Renal cortical epithelial cell (primary cell): ENCODE measurements at places on chromosomes 7 and 10. TPM values are rescaled to one million over a fixed set of nuclear protein-coding genes. Genes with fewer than 3 reads are reported as not detected.

The PRR15 gene
- 10.6 and 11.2 TPM in 2 replicates for total RNA-seq

The PILRA gene
- 0.35 and 2.0 TPM in 2 replicates for total RNA-seq

The OGDHL gene
- total RNA-seq, result 7.1 and 58.5 TPM in 2 replicates

The LRRD1 gene
- total RNA-seq, result 0.05 TPM in 1 of 2 replicates, not detected in the other

The TMEM130 gene
- total RNA-seq, result 0.60 TPM in 1 of 2 replicates, not detected in the other

The C10orf71 gene
- not detected in 2 replicates for total RNA-seq

The C7orf33 gene
- not detected in 2 replicates for total RNA-seq

The ANKRD30A gene
- total RNA-seq, result not detected in 2 replicates

The SHH gene
- total RNA-seq, result 3.8 and 10.4 TPM in 2 replicates

The SPDYE9 gene
- total RNA-seq, result not detected in 2 replicates

The ZNF3 gene
- total RNA-seq, result 35.4 and 37.0 TPM in 2 replicates

The CADPS2 gene
- total RNA-seq, result 8.7 and 14.6 TPM in 2 replicates

DNA sequence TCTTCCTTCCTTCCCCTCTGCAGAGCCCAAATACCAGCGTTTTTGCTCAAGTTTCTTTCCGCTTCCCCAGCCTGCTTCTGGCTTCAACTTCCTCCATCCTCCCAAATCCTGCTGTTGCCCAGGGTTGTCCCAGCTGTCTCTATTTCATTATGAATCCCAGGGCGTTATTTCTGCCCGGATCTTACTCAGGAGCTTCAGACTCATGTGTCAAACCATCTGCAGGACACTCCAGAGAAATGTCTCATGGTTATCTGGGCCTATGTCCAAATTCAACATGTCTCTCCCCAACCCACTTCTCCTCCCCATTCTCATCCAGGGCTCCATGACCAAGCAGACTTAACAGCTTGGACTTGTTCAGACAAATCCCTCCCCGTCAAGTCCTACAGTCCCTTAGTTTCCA lies 15.6 kb downstream of the ARHGAP22 start:
- DNase-seq, result no peak

DNA sequence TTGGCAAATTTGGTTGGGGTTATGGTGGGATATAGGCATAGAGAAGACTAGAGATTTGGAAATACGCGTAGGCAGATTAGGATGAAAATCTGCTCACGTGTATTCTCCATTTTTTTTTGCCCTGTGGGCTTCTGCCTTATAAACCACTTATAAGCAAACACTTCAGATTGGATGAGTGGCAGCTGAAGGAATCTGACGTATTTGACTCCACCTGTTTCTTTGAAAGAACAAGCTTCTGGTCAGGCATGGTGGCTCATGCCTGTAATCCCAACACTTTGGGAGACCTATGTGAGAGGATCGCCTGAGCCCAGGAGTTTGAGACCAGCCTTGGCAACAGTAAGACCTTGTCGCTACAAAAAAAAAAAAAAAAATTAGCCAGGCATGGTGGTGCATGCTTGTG lies 5.1 kb downstream of the STK31 start:
- no peak for DNase-seq

DNA sequence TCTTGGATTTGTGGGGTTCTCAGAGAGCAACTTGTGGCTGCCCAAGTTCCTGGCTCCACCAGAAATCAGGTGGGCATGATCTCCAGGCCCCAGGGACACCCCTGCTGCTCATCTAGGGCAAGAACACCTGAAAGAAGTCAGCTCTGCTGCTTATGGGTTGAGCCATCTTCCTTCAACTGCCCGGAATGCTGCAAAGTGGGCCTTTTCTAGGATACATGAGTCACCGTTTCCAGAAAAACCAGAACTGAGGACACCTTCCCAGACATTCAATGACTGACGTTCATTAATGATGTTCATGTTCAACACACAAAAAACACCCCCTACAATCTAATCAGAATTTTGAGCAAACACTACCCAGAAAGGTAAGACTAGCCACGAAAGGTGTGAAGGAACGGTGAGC lies 98.0 kb downstream of the MAD1L1 start:
- DNase-seq, result no peak

DNA sequence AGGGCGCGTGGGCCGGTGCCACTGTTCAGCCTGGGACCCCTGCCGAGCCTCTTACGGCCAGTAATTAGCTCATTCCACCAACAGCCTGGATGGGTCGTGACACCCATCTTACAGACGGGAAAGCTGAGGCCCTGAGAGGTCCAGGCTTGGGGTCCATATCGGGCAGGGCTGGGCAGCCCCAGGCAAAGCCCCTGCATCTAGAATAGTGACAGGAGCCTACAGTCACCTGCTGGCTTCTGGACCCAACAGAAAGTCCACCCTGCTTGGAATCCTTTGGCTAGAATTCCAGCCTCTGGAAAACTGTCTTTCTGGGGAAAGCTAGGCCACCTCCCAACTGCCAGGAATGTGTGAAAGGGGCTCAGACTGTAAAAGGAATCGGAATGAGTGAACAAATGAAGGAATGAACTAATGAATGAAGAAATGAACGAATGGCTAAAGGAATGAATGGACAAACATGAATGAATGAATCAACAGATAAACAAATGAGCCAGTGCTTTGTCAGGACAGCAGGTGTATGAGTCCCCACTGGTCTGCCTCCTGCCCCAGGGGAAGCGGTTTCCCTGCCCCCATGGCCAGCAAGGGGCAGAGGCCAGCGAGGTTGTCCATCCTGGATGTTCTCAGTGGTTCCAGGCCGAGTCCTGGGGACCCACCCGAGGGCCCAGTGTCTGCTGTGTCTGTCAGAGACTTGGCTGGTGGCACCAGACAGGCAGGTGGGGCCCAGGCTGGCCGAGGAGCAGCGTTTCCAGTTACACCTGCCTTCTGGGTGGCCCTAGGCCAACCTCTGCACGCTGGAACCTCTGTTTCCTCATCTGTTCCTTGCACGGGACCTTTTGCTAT lies 24.1 kb upstream of the PDGFA start:
- no peak for DNase-seq

DNA sequence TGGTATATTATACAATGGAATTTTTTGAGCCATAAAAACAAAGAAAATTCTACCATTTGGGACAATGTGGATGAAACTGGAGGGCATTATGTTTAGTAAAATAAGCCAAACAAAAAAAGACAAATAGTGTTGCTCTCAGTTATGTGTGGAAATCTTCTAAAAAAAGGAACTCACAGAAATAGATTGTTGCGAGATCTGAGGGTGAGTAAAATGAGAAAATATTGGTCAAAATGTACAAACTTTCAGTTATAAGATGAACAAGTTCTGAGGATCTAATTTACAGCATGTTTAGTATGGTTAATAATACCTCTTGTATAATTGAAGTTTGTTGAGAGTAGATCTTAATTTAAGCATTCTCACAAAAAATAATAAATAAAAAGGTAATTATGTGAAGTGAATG lies 291.2 kb downstream of the KIF20B start:
- no peak for DNase-seq

- DNase-seq, result peak; percentile 63
Observed at GRCh38 chr7:79282070-79282694, 171.3 kb downstream of the MAGI2 start.

- peak; percentile 1 for DNase-seq
Observed at GRCh38 chr7:27375958-27376357, 133.4 kb downstream of the EVX1 start.

- no peak for DNase-seq
Observed at GRCh38 chr7:113141803-113142202, 23.4 kb upstream of the SMIM30 start.

DNA sequence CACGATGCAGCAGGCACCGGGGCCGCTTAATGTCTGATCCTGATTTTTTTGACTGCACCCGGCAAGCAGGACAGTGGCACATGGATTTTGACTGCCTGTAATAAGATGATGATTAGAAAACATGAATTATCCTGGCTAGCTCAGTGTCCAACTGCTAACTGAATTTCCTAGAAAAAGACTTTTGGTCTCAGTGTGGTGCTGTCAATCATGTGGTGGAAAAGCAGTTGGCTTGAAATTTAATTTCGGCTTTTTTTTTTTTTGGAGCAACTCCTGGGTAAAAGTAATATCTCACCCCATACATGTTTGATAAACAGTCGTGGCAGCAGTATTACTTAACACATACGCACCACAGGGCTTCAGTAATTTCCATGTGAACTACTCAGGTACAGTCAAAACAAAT lies 227.7 kb downstream of the FANK1 start:
- DNase-seq, result no peak

DNA sequence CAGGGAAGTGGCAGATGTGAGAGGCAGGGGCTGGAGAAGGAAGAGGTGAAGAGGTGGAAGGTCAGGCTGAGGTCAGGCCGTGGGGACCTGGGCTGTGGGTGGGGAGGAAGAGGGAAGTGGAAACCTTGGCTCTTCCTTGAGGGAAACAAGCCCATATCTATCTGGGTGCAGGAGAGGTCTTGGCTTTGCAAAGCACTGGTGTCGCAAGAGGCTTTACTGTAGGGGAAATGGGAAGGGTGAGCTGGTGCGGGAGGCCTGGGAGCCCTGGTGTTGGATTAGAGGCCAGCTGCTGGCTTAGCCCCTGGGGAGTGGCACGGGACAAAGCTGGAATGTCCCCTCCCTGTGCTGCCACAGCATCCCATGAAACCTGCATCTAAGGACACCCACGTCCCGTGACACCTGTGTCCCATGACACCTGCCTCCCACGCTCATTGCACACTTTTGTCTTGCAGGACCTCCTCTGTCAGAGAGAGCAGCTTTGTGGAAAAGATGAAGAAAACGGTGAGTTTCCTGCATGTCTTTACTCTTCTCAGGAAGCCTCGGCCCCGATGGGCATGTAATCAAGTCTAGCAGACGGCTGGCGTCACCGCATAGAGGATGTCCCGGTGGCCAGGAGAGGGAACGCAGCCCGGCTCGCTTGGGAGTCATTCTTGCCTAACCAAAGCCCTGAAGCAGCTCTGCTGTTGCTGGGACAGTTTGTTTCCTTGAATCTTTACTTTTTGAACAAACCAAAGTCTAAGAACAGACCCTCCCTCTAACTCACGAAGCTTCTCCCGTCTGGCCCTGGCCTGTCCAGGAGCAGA lies 22.2 kb downstream of the TMEM120A start:
- no peak for DNase-seq

- DNase-seq, result peak; percentile 93
Observed at GRCh38 chr10:110512461-110513187, 14.9 kb downstream of the DUSP5 start.

GRCh38 chr10:93464776-93465388 lies 17.3 kb downstream of the MYOF start:
- no peak for DNase-seq

GRCh38 chr10:129660569-129660968 lies 193.5 kb downstream of the MGMT start:
- DNase-seq, result no peak

DNA sequence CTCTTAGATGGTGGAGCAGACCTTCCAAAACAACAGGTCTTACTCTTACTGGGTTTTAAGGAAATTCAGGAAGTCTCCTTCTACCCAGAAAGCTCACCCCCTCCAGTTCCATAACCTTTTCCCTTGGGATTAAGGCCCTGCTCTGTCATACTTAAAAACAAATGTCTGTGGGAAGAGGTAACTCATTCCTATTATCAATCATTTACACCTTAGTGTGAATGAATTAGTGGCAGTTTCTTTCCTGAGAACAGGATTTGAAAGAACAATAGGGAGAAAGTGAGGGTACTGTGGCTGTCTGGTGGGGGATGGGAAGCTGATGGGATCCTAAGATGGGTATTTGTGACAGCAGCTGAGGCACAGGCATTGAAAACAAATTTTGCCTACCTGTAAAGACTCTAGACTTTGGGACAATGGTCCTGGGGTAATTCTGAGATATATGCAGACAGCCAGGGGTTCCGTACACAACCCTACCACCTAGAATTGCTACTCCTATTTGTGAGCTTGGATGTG lies 22.2 kb upstream of the PDLIM1 start:
- peak; percentile 74 for DNase-seq

- DNase-seq, result peak; percentile 76
Observed at GRCh38 chr10:74231375-74231774, 80.4 kb downstream of the ADK start.

DNA sequence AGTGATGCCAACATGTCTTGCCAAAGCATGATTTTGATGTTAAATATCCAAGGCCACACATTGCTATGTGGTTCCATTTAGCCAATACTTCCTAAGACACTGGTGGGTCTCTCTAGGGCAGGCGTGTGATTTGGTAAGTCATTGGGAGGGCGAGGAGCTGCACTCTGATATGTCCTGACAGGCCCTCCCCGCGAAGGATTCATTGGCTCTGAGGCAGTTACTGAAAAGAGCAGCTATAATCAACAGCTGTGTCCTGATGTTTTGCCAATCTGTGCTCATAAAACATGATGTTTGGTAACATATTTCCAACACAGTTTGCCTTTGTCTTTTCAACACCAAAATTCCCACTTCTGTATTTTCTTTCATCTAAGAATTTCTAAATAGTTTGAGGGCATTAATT lies 646.7 kb downstream of the PARD3 start:
- no peak for DNase-seq

- DNase-seq, result no peak
Observed at GRCh38 chr7:55349121-55349520, 16.0 kb upstream of the LANCL2 start.

DNA sequence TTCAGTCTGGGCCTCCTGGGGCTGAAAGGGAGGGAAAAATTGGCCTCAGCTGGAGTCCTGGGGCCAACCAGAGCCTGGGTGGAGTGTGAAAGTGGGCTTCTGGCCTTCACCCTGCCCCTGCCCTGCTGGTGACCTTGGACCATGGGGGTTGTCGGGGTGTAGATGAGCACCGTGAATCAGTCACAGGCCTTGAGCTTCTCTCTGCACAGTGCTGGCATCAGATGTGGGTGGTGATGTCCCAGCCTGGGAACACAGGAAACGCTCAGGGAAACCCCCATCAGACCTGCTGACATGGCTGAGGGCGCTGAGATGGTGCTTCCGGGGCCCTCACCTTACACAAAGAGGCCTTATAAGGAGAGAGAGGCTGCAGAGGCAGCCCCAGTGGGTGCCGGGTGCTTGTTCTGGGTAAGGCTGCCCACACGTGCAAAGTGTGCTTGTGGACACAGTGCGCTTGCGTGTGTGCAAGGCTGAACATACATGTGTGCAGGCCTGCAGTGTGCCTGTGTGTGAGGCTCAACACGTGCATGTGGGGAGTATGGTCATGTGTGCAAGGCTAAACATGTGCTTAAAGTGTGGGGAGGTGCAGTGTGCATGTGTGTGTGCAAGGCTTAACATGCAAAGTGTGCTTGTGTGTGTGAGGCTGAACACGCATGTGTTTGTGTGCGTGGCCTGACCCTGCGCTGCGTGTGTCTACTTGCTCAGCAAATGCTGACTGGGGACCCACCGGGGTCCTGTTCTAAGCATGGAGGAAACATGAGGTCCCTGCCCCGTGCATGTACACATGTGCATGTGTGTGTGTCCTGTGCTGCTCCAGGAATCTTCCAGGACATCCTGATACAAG lies 6.5 kb downstream of the ARPC1B start:
- peak; percentile 35 for DNase-seq

DNA sequence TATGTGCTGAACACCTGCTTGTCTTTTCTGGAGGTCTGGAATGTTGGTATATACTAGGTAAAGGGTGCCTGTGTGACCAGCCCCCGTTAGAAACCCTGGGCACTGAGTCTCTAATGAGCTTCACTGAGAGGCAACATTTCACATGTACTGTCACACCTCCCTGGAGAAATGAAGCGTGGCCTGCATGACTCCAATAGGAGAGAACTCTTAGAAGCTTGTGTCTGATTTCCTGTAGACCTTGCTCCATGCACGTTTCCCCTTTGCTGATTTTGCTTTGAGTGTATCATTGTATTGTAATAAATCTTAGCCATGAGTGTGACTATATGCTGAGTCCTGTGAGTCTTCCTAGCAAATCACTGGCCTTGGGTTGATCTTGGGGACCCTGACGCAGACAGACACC lies 82.8 kb downstream of the PPP1R3C start:
- DNase-seq, result no peak

GRCh38 chr7:137606061-137606674 lies 240.6 kb downstream of the DGKI start:
- DNase-seq, result peak; percentile 76

- no peak for DNase-seq
Observed at GRCh38 chr10:93711891-93712290, 9.5 kb upstream of the FRA10AC1 start.

GRCh38 chr10:124677749-124678556 lies 66.2 kb downstream of the FAM53B start:
- no peak for DNase-seq
